ENCODE measurements at places on chromosomes 2 and 18.

GRCh38 chr2:98828369-98828744 lies 97.4 kb upstream of the MGAT4A start:
- no peak for DNase-seq

GRCh38 chr18:9862686-9863085 lies 23.1 kb upstream of the TXNDC2 start:
- DNase-seq: no peak

DNA sequence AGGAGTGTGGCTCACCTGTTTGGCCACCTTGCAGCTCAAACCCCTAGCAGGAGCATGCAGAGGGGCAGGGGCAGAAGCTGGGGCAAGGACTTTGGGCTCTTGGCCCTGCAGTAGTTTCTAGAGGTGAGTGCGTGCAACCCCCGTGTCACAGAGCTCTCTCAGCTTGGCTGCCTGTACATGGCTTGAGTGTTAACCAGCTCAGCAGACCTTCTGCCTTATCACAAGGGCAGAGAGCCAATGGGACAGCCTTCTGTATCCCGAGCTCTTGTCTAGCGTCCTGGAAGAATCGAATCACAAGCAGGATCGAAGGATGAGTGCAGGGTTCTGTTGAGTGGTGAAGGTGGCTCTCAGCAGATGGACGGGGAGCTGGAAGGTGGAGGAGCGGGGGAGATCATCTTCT lies 120.3 kb upstream of the TMEM18 start:
- no peak for DNase-seq

GRCh38 chr2:212973347-212973746 lies 178.1 kb downstream of the IKZF2 start:
- DNase-seq: no peak

GRCh38 chr2:237099804-237100203 lies 14.1 kb downstream of the COPS8 start:
- DNase-seq: no peak

DNA sequence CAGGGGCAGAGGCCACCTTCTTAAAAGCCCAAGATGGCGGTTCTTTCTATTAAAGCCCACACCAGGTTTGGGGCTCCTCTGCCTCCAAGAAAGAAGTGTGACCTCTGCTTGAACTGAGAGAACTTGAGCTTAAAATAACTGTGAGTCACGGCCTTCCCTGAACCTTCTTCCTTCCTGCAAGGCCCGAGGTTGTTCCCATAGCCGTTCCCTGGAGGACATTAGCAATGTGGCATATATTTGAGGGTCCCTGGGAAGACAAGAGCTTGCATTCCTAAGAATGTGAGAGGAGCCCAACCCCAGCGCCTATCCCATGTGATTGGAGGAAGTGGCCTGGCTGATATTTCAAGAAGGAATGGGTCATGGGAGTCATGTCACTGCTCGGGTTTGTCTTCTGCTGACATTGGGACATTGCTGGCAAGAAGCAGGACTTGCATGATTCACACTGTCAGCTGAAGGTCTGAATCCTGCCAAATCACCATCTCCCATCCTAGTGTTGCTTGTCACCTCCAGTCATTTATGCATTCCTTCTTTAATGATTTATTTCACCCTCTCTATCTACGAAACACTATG lies 168.1 kb downstream of the TRIB2 start:
- no peak for DNase-seq

DNA sequence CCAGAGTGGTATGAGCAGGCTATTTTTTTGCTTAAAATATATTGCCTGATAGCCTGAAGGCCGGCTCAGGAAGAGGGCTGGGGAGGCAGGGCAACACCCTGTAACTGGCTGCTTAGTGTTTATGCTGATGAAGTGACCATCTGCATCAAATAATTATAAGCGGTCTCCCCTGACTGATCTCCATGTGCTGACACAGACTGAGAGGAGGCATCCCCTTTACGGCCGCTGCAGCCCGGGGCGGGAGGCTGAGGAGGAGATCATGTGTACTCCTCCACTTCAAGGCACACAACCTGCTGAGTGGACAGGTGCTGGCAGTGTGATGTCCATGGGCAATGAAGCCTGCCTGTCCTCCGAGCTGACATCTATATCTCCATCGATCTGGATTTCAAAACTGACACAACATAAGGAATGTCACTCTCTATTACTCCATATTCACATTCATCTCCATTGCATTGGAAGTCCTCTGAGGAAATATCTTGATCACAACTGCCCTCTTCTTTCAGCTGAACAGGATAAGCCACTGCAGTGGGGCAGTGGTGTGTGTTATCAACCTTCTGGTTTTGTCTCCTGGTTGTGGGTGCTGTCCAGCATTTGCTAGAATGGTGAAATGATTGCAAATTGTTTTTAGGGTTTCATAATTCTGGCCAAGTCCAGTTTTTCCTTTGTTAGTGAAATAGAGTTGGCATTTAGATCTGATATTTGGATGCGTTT lies 143.5 kb downstream of the AQP4 start:
- peak; percentile 22 for DNase-seq

DNA sequence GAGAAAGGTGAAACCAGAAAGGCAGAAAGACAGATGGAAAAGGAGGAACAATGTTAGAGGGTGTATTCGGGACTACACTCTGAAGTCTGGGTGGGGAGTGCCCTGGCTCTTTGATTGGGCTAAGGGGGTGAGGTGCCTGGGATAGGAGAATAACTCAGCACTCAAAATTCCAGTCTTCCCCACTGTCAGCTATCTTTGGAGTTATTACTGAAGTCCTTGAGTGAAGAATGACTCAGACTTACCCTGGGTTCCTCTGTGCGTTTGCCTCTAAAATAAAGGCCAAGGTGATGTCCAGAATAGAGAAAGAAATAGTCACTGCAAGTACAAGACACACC lies 151.8 kb upstream of the SERPINE2 start:
- DNase-seq: no peak

DNA sequence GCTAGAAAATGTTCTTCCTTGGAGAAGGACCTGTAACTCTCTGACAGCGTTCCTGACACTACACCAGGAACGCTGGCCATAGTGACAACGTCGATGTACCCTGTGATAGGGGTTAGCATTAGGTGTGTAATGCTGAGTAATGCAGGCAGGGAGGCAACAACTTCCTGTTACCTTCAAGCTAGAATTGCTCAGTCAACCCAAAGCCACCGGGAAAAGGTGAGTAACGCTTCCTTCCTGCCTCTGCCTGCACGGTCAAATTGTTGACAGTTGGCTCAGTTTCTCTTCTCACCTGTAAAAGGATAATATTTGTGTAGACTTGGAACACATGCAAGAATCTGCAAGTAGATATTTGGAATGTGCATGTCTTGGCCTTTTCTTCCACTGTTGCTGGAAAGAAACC lies 12.7 kb downstream of the FAM110C start:
- DNase-seq: no peak

DNA sequence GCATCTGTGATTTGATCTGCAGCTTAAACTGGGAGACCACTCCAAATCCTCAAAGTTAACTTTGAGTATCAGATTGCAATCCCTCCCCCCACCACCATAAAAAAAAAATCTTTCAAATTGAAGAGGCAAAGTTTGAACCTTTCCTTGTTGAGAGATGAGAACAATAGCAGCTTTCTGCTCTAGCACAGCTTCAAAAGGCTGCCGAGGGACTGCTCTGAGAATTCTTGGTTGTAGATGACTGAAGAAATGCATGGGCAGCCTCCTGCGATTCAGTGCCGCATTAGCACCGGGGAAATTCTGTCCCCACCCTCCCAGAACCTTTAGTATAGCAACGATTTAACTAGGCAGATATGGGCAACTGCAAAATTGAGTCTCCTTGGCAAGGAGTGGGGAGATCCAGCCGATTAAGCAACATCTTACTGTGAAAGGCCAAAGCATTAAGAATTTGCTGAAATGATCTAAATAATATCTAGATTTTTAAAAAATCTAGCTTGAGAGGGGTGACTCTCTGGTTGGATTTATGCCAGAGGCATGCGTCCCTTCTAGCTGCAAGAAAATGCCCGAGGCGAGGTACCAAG lies 3.9 kb upstream of the SP5 start:
- DNase-seq: peak; percentile 10

DNA sequence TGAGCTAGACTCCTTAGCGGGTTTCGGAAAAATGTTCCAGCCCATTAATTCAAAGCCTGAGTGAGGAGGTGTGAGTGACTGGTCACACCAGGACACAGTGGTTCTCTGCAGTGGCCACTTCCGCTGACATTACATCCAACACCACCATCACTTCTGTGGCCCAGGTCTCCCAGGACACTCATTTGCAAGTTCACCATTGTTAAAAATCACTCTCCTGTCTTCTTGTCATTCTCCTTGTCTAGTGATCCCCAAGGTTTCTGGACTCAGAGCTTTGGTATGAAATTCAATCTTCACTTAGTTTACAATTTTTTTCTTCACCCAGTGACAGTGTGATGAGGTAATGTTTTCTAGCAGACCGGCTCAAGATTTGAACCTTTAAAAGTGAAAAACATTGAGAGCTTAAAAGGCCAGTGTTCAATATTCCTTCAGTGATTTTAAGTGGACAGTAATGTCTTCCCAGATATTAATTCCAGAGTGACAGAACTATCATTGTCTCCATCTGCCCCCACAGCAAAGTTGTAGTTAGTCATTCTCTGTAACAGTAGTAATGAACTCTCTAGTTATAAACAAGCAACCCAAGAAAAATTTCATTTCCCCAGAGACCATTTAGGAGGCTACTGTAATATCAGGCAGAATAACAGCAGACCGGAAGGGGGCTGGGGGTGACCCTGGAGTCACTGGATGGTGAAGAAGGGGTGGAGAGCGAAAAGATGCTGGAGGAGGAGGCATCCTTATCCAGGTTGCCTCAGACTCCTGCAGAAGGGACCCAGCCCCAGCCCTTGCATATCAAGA lies 164.9 kb downstream of the GFPT1 start:
- no peak for DNase-seq

GRCh38 chr2:166167449-166167848 lies 39.6 kb upstream of the SCN1A start:
- no peak for DNase-seq

DNA sequence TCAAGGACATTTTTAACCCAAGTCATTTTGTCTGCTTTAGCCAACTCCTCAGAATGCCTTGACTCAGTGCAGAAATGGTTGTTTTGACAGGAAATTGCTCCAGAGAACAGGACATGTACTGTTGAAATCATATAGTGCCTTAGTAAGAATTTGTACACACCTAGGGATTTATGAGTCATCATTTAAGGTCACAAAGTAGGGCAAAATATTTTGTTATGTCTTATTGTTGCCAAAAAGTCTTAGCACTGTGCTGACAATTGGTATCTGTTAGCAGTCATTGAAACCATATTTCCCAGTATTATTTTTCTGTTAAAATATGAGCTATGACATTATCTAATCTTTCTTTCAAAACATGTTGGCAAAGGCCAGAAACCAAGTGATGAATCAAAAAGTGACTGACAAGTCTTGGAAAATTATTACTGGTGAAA lies 104.5 kb downstream of the OSBPL6 start:
- DNase-seq: no peak

DNA sequence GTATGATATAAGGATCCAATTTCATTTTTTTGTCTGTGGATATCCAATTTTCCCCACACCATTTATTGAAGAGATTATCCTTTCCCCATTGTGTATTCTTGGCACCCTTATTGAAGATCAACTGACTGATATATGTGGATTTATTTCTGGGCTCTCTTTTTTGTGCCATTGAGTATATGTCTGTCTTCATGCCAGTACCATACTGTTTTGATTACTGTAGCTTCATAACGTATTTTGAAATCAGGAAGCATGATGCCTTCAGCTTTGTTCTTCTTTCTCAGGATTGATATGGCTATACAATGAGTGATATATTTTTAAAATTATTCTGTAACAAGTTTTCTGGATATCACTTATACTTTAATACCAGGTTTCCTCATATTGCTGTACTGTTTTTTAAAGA lies 58.1 kb upstream of the DLX2 start:
- no peak for DNase-seq

GRCh38 chr2:29293830-29294438 lies 178.7 kb downstream of the CLIP4 start:
- DNase-seq: no peak

GRCh38 chr2:181818840-181819239 lies 72.7 kb upstream of the ITPRID2 start:
- DNase-seq: no peak

DNA sequence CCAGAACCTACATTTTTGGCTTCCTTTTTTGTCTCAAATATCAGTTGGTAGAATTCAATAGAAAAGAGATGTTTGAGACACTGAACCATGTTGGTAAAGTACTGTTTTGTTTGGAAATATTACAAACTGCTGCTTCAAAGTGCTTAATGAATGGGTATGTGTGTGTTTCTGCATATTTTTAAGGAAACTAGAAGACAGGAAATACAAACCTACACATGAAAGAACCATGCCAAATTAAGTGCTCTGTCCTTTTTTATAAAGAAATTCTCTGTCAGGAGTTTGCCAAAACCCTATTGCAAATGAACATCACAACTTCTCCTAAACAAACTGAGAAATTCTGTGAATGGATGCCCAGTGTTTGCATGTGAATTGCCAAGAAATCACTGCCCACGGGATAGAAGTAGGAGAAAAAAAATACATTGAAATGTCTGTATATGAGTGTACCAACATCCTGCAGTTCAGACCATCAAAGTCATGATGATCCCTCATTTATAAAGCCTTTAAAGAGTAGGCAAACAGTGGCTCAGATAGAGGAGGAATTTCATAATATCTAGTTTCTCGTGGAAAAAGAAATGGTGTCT lies 69.6 kb upstream of the RND3 start:
- no peak for DNase-seq

- DNase-seq: peak; percentile 67
Measured at GRCh38 chr2:48205137-48205798, 299.0 kb upstream of the FBXO11 start.

DNA sequence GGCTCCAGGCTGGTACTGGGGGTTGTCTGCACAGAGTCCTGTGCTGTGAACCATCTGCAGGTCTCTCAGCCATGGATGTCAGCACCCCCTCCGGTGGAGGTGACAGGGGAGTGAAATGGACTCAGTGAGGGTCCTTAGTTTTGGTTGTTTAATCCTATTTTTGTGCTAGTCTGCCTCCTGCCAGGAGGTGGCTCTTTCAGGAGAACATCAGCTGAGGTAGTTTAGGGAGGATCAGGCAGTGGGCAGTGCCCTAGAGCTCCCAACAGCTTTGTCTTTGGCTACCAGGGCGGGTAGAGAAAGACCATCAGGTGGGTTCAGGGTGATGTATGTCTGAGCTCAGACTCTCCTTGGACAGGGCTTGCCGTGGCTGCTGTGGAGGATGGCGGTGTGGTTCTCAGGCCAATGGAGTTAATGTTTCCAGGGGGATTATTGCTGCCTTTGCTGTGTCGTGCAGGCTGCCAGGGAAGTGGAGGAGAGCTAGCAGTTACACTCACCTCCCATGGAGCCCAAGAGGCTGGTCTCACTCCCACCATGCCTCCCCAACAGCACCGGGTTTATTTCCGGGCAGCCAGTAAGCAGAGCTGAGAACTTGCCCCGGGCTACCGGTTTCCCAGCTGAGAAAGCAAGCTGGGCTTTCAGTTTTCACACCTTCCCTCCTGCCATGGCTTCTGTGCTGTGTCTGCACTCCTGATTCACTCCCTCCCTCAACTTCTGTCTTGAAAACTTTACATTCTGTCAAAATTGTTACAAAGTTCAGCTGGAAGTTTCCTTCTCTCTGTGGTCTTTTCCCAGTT lies 563.4 kb downstream of the XIRP2 start:
- DNase-seq: no peak
